Mammary epithelial cell (primary cell): ENCODE measurements at places on chromosomes 2 and 18. TPM values are rescaled to one million over a fixed set of nuclear protein-coding genes. Genes with fewer than 3 reads are reported as not detected.

The ARHGAP15 gene
- not detected for total RNA-seq

The RBM45 gene
- total RNA-seq, result 10.1 and 12.1 TPM in 2 replicates

The SCN1A gene
- total RNA-seq, result 0.50 TPM

The GRHL1 gene
- 6.0 TPM for total RNA-seq

The ARHGAP28 gene
- 9.0 TPM for total RNA-seq

The CPLX4 gene
- total RNA-seq, result not detected

The RIF1 gene
- total RNA-seq, result 33.7 TPM

The LYPD6B gene
- 0.33 and 2.1 TPM in 2 replicates for total RNA-seq

The SLC66A3 gene
- 15.3 and 16.1 TPM in 2 replicates for total RNA-seq

The SERPINB10 gene
- not detected for total RNA-seq

The MYO1B gene
- total RNA-seq, result 165 TPM
